ENCODE measurements at places on chromosomes 12 and 14.

DNA sequence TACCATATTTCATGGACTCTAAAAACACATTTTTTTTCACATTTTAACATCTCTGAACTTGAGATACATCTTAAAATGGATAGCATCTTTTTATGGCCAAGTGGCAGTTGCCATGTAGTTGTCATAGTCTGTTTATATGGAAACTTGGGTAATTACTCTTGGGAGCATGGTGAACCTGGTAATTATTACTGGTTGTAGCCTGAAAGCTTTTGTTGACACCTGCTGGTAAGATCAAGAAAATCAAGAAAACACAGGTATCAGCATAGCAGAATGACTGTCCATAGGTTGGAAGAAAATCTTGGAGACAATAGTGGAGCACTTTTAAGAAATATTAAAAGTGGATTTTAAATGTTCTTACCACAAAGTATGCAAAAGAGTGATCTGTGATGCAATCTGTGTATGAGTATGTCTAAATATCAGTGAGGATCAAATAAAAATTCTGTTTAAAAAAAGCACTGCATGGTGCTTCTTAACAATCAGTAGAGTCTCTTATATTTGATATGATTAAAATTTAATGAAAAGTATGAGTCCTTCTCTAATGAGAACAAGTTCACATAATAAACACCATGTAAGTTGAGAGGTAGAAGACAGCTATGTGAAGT is 44.2 kb downstream of the TTC8 start:
- DNase-seq, result peak; percentile 12

- no peak for DNase-seq
Observed at GRCh38 chr12:66744956-66745383, 66.1 kb upstream of the GRIP1 start.

GRCh38 chr12:73719223-73719622 is 818.4 kb upstream of the ATXN7L3B start:
- no peak for DNase-seq

DNA sequence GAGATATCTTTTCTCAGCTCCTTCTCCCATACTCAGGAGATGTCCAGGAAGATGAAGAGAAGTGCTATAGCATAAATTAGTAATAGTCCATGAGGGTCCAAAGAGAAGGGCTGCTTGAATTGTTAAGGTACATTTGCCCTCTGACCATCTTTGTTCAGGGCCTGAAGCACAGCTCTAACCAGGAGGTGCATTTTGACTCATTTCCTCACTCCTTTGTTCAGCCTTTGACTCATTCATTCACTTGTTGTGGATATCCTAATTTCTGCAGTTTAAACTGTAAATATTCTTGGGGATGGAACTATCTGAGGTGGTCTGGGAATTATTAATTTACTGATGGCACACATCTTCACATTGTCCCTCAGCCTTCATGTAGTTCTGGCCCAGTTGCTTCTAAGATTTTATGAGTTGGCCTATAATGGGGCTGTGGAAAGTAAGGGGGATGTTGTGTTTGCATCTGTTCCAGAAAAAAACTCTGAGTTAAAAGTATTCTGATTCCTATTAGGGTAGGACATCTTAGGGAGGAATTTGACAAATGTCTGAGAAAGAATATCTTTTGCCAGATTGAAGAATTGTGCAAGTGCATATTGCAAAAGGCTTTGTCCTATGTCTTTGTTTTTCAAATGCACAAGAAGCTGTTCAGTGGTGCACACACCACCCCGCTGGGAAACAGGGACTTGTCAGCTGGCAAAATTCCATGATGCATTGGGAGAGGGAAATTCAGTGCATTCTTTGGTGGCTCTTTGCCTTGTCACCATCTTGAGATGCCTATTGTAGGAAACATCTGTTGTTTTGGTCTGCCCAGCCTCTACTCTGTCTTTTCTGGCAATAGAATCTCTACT is 22.1 kb downstream of the SMOC1 start:
- DNase-seq, result no peak

DNA sequence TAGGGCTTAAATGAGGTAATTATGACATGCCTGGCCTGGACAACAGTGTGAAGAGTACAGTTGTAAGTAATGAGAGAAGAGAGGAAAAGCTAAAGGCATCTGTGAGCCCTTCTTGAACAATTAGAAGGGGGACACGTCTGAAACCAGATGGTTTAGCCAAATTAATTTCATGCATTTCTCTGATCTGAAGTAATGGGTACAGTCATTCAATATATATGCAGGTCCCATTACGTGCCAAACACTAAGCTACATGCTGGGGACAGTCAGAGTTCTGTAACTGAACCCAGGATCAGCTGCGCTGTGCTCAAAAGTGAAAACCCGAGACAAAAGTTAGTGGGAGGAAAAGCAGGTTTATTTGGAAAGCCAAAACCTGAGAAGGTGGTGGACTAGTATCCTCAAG is 207.2 kb upstream of the TMTC1 start:
- no peak for DNase-seq

- no peak for DNase-seq
Observed at GRCh38 chr14:99797231-99797630, 4.0 kb downstream of the EML1 start.

DNA sequence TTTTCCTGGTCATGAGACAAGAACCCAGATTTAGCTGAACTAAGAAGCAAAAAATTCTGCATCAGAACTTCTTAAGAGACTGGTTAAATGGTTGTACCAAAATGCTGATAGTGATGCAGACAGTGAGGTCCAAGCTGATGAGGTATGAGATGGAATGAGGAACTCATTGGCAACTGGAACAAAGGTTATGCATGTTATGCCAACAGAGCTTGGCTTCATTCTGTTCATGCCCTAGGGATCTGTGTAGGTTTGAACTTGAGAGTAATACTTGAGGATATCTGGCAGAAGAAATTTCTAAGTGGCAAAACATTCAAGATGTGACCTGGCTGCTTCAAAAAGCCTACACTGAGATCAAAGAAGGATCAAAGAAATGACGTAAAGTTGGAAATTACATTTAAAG is 398.0 kb downstream of the FSCB start:
- no peak for DNase-seq

DNA sequence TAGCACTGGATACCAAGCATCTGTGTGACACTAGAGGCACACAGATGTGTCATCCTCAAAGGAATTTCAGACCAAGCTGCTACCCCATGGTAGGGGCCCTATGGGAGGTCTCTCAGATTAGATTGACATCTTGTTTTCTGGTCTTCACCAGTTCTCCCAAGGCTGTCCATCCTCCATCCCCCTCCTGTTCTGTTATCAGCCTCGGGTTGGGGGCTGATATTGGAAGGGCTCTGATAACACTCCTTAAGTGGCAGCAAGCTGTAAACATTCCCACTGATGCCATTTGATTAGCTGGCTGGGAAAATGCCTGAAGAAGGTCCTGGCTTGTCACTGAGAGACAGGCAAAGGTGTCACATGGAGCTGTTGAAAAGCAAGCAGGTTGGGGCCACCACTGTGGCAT is 185.9 kb upstream of the RBM19 start:
- no peak for DNase-seq

GRCh38 chr14:20503898-20504297 is 1.4 kb upstream of the RNASE10 start:
- DNase-seq, result no peak

DNA sequence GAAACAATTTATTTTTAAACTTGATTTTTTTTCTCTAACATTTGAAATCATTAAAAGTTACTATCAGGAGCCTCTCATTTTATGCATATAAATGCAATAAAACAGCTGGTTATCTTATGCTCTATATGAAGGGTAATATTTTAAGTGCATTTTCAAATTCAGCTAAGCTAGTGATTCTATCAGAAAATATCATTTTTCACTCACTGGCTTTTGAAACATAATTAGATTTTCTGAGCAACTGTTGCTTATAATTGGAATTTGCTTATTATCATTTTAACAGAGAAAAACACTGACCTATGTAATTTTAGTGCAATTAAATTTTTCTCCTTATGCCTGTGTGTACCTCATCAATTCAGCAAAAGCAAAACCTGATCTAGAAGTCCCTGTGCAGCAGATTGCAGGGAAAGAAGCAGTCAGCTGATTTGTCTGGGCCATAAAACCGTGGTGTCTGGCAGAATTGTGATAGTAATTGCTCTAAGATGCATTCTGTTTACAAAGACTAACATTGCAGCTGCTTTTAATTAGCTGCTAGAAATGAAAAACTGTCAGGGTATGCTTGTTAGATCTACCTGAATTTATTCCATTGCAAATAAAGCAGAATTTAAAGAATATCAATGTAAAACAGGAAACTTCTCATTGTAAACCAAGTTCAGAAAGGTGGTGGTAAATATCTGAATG is 75.0 kb downstream of the BICD1 start:
- DNase-seq, result peak; percentile 21

DNA sequence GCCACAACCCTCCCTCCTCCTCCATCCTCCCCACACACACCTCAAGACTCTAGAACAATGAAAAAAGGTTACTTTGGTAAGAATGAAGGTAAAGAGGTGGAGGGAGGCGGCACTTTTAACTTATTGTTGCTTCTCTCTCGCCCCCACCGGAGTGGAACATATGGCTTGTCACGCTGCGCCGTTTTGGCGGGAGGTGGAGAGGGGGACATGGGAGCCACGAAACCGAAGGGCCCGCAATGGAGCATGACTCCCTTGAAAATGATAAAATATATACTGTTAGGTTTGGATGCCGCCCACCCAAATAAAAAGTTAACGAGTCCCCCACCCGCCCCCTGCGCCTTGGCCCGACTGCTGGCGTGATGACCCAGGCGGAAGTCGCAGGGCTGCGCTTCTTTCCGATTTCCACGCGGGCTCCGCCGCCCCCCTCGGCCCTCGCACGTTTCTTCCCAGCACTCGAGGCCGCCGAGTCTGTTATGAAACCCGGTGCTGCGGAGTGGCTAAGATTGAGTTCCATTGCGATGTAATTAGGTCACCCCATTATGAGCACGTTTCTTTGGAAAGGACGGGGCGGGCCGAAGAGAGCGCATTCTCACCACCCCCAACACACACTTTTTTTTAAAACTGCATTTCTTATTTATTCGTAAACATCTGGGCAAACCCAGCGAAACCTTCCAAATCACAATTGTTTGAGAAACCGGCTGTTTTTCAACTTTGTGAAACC is 1.4 kb upstream of the ZFP36L1 start:
- no peak for DNase-seq

GRCh38 chr12:117695956-117696355 is 272.8 kb downstream of the KSR2 start:
- no peak for DNase-seq

- no peak for DNase-seq
Observed at GRCh38 chr12:123078120-123078465, 72.8 kb downstream of the PITPNM2 start.

DNA sequence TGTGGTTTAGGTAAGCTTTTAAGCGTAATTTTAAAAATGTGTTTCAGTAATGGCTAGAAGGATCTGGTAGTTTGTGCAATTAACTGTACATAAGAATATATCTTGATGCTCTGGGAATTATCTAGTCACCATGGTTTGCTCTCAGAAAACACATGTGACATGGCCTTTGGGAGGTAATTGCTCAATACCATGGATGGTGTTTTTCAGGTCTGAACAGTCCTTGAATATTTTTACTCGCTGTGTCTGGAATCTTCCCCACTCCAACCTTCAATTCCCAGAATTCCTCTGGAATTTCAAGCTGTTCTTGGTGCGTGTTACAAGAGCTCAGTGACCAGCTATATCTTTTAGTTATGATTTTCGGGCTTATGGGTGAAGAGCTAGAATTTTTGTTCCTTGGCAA is 85.3 kb downstream of the DAAM1 start:
- no peak for DNase-seq

- DNase-seq, result no peak
Observed at GRCh38 chr14:61290701-61291100, 9.6 kb upstream of the TMEM30B start.

DNA sequence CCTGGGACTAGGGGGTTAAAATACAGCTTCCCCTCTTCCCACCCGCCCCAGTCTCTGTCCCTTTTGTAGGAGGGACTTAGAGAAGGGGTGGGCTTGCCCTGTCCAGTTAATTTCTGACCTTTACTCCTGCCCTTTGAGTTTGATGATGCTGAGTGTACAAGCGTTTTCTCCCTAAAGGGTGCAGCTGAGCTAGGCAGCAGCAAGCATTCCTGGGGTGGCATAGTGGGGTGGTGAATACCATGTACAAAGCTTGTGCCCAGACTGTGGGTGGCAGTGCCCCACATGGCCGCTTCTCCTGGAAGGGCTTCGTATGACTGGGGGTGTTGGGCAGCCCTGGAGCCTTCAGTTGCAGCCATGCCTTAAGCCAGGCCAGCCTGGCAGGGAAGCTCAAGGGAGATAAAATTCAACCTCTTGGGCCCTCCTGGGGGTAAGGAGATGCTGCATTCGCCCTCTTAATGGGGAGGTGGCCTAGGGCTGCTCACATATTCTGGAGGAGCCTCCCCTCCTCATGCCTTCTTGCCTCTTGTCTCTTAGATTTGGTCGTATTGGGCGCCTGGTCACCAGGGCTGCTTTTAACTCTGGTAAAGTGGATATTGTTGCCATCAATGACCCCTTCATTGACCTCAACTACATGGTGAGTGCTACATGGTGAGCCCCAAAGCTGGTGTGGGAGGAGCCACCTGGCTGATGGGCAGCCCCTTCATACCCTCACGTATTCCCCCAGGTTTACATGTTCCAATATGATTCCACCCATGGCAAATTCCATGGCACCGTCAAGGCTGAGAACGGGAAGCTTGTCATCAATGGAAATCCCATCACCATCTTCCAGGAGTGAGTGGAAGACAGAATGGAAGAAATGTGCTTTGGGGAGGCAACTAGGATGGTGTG is 1.9 kb downstream of the GAPDH start:
- no peak for DNase-seq

DNA sequence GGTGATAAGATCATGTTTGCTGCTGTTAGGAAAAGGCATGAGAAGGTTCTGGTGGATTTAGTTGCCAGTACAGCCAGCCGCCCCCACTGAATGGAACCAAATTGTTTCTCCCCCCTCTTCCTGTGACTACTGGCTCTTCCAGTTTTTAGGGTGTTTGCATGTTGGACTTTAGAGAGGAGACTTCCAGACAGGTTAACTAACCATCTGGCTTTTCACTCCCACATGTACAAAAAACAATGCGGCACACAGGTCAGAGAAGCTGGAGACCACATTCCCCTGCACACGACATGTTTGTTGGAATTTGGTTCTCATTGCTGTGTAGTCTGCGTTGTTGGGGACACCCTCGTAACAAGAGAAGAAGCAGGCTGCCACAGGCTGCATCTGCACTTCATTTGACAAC is 103.9 kb upstream of the TMEM132C start:
- DNase-seq, result no peak

- no peak for DNase-seq
Observed at GRCh38 chr14:78992867-78993266, 822.7 kb downstream of the NRXN3 start.

DNA sequence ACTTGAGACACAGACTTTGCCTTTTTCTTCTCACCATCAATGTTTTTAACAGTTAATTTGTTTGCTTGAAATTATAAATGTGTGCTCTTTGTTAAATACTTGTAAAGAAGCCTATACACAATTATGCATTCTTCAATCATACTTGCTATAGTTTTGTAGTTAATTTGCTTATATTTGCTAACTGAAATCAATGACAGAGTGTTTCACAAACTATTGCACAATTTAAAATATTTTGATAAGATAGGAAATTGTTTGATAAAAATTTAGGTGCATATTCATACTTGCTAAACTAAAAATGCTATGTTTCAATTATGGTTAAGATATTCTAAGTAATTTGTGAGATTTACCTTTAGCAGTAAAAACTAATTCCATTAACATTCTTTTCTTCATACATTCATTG is 13.7 kb upstream of the OR4K5 start:
- DNase-seq, result no peak

GRCh38 chr14:103186909-103187586 is 63.8 kb downstream of the TNFAIP2 start:
- DNase-seq, result no peak

GRCh38 chr12:103745962-103746361 is 95.1 kb downstream of the NT5DC3 start:
- no peak for DNase-seq

GRCh38 chr12:132428936-132429601 is 60.9 kb upstream of the FBRSL1 start:
- no peak for DNase-seq

Measured in NCI-H2081 (cell line).